Activated naive CD4-positive, alpha-beta T cell treated with Interleukin-2 at 50 U/mL for 16 hours (primary cell): ENCODE measurements at places on chromosomes 4 and X.

GRCh38 chr4:98293104-98293887, 32.1 kb downstream of the RAP1GDS1 start:
- peak; percentile 15 for DNase-seq

- no peak for DNase-seq
Observed at GRCh38 chrX:31546126-31546525, 474.3 kb upstream of the FTHL17 start.

- no peak for DNase-seq
Observed at GRCh38 chr4:21192367-21192766, 492.1 kb downstream of the PACRGL start.

GRCh38 chr4:116328261-116328860, 757.0 kb downstream of the TRAM1L1 start:
- DNase-seq, result no peak

GRCh38 chrX:2967998-2968909, 38.1 kb upstream of the ARSH start:
- peak; percentile 4 for DNase-seq

GRCh38 chrX:118156953-118157608, 40.5 kb upstream of the KLHL13 start:
- DNase-seq, result no peak

- DNase-seq, result no peak
Observed at GRCh38 chr4:62288808-62289541, 1088.8 kb downstream of the ADGRL3 start.

GRCh38 chrX:41823402-41823801, 99.4 kb downstream of the GPR82 start:
- DNase-seq, result no peak

DNA sequence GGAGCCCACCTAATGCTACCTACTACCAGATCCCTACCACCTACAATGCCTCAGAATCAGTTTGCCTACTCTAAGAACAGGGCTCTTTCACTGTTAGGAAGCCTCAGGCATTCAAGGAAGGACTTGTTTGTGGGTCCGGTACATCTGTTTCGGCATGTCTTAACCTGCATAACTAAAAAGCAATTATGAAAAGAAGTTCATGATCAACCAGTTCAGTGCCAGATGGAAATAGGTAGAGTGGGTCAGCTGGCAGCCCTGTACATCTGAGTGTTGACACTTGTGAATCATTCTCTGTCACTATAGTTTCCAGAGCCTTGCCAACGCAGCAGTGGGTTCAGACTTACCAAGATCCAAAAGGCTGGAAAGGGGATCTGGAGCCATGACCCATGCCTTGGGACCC, 3.3 kb downstream of the TMEM185A start:
- DNase-seq, result no peak

DNA sequence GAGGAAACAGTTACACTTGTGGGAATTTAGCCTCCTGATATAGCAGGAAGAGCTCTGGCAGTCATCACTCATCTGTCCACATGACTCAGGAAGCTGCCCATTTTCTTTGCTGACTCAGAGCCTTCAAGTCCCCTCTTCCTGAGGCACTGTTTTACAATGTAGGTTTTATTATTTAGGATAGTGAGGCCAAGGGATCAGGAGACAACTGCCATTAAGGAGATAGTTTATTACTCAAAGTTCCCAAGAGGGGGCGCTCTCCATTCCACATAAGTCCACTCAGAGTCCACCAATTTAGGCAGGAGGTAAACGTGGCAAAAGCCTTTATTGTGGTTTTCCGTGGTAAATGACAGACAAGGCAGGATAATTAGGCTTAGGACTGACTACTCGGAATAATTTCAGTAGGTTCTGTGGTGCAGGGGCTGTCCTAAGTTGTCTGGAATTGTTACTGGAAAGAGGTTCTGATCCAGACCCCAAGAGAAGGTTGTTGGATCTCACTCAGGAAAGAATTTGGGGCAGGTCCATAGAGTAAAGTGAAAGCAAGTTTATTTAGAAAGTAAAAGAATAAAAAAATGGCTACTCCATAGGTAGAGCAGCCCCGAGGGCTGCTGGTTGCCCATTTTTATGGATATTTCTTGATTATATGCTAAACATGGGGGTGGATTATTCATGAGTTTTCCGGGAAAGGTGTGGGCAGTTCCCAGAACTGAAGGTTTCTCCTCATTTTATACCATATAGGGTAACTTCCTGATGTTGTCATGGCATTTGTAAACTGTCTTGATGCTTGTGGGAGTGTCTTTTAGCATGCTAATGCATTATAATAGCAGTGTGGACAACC, 96.0 kb upstream of the RAB40AL start:
- DNase-seq, result no peak

- DNase-seq, result no peak
Observed at GRCh38 chr4:7296661-7297335, 104.5 kb downstream of the SORCS2 start.

GRCh38 chr4:40946652-40947051, 196.9 kb downstream of the NSUN7 start:
- no peak for DNase-seq

- DNase-seq, result no peak
Observed at GRCh38 chr4:108130955-108131354, 37.8 kb downstream of the LEF1 start.

DNA sequence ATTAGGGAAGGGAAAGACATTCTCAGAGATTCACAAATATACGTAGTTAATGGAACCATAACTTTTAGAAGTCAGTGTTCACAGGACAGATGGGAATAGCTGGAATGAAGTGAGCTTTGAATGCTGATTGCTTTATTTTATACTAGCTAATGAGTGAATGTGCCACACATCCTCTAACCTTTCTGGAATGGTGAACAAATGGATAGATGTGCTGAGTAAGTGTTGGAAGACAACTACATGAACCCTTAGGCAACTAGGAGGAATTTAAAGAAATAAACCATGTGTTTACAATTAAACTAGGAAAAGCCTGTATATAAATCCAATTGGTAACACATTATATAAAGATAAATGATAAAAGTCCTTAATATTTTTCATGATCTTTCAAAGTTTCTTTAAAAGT, 91.6 kb upstream of the LIMCH1 start:
- no peak for DNase-seq

DNA sequence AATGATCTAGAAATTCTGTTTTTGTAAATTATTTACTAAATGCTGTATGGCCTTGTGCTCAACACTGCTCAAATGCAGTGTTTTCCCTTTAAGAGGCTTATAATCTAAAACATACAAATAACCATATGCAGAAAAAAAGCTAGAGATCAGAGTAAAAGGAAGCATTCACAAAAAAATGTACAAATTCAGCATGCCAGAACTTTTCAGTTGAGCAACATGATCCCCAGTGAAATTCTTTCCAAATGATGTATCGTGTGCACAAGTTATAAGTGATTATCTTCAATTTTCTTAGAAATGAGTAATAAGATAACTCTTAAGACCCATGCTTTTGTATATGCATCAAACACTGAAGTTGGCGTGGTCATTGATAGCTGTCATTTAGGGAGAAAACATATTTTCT, 5.0 kb downstream of the GPC3 start:
- DNase-seq, result no peak

- DNase-seq, result no peak
Observed at GRCh38 chr4:1492142-1492457, 85.9 kb upstream of the NKX1-1 start.

DNA sequence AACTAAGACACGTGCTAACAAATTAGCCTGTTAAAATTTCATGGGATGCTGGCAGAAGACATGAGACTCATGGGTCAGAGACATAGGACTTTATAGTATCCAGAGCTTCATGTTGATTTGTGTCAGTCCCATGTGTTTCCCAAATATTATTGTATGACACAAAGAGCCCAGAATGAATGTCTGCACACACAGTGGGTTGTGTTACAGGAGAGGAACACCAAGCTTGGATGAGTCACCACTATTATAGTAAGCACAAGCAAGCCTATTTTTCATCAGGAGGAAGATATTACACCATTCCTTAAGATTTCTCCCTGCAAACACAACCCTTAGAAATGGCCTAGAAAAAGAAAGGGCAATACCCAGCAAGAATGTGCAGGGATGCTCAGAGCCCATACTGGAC, 15.4 kb downstream of the BBS12 start:
- DNase-seq, result no peak
